ENCODE measurements at places on chromosomes 4 and X.

DNA sequence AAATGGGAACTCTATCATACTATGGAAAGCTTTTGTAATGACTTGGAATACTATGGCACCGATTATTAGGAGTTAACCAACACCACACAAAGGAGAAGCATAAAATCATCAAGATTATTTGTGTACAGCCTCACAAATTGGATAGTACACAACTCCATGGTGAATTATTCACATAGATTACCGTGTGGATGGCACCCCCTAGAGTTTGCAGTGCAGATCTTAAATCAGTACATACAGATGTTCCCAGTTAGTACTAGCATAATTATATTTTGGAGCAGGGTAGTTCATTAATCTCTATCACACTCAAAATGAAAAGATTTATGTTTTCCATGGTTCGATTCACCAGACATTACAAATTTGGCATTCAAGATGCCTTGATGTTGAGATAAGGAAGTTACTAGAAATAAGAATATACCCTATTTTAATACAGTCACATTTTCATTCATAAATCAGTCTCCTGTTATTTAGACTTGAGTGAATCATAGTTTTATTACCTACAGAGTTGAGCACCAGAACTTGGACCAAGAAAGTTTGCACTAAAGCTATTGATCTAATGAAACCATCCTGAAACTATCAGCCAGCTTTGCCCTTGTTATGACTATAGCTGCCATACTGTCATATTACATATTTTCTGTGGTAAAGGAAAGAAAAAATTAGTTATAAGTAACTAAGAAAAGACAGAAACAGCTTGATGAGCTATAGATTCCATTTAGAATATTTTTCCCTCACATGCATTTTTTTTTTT, 531.8 kb downstream of the GLUD2 start:
- DNase-seq: peak; percentile 17

DNA sequence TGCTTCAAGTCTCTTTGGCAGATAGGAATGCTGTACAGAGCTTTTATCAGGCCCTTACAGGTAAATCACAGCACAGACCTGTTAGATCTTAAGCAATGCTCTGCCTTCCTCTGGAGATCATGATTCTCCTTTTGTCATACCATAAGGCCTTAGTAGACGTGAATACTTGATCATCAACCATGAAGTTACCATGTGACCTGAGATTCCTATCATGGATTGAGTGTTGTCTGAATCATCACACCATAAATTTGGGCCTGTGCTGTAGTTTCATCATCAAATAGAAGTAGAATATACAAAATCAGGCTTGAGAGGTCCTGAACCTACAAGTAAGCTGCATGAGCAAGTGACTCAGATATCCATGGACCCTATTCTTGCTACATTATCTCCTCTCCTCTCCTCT, 466.8 kb upstream of the INTU start:
- no peak for DNase-seq

DNA sequence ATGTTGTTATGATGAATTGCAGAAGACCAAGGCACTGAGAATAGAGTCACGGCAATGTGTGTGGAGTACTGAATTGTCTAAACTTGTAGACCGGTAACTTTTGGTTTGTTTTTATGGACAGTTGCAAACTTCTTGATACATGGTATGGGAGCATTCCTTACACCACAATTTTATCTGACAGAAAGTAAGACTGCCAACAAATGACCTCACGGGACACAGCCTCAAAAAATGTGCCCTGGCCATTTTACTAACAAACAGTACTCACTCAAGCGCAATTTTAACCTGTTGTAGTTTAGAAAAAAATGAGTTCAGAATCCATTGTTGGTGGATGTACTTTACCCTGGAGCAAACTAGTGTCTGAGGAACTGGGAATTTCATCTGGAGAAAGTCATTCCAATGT, 321.2 kb downstream of the CAMK2D start:
- DNase-seq: no peak

GRCh38 chrX:153569475-153569874, 29.5 kb downstream of the CCNQ start:
- DNase-seq: no peak

All from activated CD4-positive, alpha-beta T cell treated with anti-CD3 and anti-CD28 coated beads, Interleukin-2, amount 10 ng/mL, durations not matched to agents 7 days and 5 days (primary cell).